Central memory CD8-positive, alpha-beta T cell (primary cell): ENCODE measurements at places on chromosomes 6 and 20.
A peak's percentile ranks its signal among the peaks of the same experiment; 100 is the strongest.

DNA sequence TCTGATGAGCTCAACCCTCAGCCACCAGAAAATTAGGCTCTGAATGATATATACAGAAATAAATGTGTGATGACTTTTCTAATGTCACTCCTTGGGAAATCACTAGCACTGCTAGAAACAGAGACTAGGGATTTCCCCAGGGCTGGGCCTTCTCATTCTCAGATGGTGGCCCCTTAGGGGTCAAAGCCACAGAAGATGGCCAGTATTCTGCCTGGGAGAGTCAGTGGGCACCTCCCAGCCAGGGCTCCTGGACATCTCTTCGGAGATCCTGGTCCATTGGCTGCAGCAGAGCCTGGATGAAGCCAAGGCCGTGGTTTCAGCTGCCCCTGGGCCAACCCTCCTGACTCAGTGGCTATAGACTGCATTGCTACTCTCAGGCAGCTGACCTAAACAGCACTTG, 276.9 kb upstream of the SUPT3H start:
- no peak for DNase-seq

DNA sequence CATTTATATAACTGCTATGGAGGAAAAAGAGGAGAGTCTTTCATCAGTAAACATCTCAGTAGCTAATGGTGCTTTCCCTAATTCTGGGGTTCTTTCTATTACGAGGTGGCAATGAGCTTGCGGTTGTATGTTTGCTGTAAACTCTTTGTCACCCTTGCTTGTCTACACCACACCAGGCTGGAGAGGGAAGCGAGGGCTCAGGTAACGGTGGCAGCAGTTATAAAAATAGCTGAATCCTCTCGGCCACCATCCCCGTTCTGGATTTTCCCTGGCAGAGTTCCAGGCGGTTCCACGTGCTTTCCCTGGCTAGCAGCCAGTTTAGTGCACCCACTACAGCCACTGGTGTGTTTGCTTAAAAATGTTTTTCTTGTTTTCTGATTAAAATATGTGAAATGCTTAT, 39.0 kb downstream of the MAS1 start:
- peak; percentile 58 for DNase-seq

GRCh38 chr6:134247231-134247833, 70.6 kb downstream of the SGK1 start:
- DNase-seq = peak; percentile 73

- no peak for DNase-seq
These were observed 83.2 kb downstream of the SHLD1 start for GRCh38 chr20:5833309-5833941.

DNA sequence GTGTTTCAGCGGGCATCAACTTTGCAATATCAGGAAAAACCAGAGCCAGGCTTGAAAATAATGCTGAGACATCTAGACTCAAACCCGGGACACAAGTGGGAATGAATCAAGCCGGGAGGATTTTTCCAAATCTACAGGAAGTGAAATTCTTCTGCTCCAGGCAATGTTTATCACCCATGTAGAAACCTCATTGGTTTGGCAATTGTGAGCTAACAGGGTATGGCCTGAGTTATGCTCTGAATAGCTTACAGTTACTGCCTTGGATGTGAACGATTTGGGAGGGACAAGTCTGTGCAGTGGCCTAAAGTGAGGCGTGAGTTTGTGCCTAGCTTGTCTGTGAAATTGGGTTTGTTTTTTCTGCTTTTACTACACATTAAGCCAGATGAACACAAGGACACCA, 87.4 kb downstream of the PCSK2 start:
- DNase-seq = no peak

DNA sequence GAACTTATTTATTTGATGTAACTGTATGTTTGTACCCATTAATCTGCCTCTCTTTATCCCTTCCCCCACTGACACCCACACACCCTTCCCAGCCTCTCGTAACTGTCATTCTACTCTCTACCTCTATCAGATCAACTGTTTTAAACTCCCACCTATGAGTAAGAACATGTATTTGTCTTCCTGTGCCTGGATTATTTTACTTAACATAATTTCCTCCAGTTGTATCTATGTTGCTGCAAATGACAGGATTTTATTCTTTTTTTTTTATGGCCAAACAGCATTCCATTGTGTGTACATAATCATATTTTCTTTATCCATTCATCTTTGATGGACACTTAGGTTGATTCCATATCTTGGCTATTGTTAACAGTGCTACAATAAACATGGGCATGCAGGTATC, 49.3 kb downstream of the PHACTR2 start:
- no peak for DNase-seq
